ENCODE measurements at places on chromosomes 7 and 10.
A peak's percentile ranks its signal among the peaks of the same experiment; 100 is the strongest.

GRCh38 chr7:19143881-19144574 lies 1.2 kb downstream of the FERD3L start:
- DNase-seq = no peak

DNA sequence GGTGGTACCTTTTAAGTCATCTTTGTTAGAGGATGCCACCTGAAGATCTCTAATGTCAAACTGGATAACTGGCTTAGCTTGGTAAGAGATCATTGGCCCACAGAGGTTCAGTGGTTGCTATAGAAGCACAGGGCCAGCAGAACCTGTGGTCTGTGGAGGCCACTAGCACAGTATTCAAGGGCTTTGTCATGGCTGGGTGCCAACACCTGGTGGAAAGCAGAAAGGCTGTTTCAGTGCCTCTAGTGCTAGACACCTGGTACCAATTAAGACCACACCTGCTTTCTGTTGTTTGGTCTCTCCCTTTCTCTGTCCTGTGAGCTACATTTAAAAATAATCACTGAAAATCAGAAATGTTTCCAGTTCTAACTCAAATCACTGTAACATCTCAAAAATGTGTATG lies 10.0 kb upstream of the PCGF5 start:
- DNase-seq = no peak

DNA sequence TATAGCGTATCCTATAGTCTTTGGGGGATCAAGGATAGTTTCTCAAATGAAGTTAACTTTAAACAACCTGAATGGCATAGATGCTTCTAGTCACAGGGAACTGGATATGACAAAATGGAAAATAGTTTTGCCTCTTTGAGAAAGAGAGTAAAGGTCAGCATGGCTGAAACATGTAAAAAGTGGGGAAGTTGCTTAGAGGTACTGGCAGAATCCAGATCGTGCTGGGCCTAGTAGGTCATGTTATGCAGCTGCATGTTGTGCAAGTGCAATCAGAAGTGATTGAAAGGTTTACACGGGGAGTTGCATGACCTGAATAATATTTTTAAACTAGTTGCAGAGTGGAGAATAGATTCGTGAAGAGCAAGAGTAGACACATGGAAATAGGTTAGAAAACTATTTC lies 201.1 kb upstream of the HDAC9 start:
- no peak for DNase-seq

- DNase-seq = no peak
Measured at GRCh38 chr10:69333205-69333604, 54.9 kb downstream of the HK1 start.

DNA sequence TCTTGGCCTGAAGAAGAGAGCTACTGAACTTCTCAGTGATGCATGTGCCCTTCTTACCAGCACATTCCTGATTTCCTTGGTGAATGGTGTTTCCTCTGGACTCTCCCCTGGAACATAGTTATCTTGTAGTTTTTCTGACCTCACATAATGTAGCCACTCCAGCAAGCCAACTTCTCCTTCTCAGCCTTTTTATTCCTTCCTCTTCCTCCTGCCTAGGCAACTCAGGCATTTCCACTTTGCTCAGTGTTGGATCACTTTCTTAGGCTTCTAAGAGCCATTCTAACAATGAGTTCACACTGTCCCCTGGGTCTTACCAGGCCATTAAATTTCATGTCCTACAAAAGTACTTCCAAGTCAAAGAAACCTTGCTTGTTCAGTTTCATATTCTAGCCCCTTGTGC lies 3.6 kb upstream of the PTTG1IP2 start:
- no peak for DNase-seq

- no peak for DNase-seq
Measured at GRCh38 chr7:96605045-96605716, 104.5 kb downstream of the SEM1 start.

DNA sequence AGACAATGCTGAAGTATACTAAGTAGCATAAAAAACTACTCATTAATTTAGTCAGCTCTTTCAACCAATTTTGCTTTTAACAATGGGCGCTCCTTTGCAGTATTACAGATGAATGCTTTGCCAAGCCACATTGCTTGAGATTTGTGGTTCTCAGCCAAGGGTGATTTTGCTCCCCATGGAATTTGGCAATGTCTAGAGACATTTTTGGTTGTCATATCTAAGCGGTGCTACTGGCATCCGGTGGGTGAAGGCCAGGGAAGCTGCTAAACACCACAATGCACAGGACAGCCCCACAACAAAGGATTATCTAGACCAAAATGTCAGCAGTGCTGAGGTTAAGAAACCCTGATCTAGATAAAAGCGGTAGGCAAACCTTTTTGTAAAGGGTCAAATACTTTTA lies 112.0 kb downstream of the UBE2H start:
- DNase-seq = no peak

DNA sequence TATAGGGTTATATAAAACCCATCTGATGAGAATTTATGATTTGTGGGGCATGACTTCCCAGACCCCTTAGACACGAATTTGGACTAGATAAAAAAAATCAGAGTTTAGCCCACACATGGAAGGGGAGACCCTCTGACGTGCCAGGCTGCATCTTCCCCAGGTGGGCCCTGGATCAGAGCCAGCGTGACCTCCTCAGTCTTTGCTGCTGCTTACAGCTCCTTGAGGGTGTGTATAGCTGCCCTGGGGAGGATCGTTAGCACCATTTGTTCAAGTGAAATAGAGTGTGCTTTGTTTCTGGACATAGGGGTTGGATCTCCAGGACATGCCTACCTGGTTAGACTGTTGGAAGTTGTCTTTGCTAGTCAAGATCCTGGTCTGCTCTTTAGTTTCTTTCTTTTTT lies 54.2 kb downstream of the DOCK1 start:
- DNase-seq = no peak

- DNase-seq = no peak
Measured at GRCh38 chr10:21507150-21507549, 18.3 kb downstream of the SKIDA1 start.

GRCh38 chr10:65194126-65194525 lies 1672.9 kb downstream of the REEP3 start:
- DNase-seq = peak; percentile 65

DNA sequence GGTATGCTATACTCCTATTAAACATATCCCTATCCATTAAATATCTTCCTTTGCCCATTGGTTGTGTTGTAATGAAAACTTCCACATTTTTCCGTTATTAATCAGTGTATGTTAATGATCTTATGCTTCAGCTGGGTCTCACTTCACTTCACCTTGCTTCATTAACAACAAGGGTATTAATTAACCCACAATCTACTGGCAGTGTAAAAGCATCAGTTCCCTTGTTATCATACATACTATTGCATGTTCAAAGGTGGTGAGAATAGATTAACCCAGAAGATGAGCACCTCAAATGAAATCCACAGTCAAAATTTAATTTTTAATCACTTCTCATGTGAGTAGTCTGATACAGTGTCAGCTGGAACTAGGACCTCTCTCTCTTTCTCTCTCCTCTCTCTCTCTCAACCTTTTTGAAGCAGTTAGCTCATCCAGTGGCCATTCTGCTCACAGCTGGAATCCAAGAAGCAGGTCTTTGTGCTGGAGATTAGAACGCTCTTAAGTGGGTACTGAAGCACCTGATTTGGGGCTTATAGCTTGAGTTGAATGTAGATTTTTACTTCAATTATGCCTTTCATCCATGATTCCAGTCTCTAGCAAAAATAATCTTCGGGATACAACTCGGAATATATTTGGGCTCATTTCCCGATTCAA lies 172.3 kb downstream of the RAPGEF5 start:
- DNase-seq = no peak

DNA sequence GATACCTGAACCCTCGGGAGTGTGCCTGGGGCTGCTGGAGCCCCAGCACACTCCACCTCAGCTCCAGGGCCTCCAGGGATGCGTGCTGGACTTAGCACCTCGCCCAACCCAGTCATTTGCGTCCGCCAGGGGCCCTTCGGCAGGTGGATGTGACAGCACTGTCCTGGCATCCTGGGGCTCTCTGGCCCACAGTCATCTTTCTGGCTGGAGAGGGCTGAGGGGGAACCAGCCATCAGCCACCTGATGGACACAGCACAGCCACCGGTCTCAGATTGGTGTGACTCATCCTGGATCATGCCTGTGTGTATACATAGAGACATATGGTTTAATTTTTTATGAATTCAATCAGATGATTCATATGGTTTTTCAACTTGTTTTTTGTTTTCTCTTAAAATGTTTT lies 11.1 kb downstream of the ZNF775 start:
- DNase-seq = no peak

- peak; percentile 15 for DNase-seq
Measured at GRCh38 chr7:54705436-54705835, 53.6 kb downstream of the SEC61G start.

GRCh38 chr7:45162311-45162845 lies 4.8 kb downstream of the RAMP3 start:
- no peak for DNase-seq

DNA sequence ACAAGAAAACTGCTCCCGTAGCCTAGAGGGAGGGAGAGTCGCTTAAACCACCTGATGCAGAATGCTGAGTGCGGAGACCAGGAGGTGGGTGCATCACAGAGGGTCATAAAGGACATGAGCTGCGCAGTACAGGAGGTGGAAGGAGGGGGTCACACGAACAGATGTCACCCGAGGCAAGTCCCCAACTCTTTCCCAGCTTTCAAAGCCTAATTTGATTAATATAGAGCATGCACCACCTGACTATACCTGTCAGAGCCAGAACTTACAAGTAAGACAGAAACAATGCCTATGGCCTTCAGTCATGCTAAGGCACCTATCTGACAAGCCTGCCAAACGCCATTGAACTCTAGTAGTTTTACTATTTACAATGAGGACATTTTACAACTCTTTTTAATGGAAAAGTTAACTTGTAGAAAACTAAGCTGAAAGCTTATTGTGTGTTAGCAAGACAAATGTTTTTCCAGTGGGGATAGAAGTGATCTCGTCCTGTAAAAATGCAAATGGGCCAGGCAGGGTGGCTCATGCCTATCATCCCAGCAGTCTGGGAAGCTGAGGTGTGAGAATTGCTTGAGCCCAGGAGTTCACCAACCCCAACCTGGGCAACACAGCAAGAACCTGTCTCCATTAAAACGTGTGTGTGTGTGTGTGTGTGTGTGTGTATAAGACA lies 1.1 kb upstream of the VOPP1 start:
- no peak for DNase-seq

DNA sequence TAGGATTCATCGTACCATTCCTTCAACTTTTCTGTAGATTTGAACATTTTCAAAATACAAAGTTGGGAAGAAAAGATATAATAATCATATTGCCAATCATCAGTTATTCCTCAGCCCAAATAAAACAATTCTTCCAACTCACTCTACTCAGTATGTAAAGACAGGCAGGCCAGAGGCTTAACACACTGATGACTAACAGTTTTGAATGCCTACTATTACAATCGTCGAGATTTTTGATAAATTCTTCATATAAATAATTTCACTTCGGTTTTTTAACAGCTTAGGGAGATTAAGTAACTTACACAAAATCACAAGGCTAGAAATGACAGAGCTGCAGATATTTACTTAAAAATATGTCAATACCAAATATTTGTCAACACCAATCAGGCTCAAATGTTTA lies 17.6 kb downstream of the CYTH3 start:
- no peak for DNase-seq

DNA sequence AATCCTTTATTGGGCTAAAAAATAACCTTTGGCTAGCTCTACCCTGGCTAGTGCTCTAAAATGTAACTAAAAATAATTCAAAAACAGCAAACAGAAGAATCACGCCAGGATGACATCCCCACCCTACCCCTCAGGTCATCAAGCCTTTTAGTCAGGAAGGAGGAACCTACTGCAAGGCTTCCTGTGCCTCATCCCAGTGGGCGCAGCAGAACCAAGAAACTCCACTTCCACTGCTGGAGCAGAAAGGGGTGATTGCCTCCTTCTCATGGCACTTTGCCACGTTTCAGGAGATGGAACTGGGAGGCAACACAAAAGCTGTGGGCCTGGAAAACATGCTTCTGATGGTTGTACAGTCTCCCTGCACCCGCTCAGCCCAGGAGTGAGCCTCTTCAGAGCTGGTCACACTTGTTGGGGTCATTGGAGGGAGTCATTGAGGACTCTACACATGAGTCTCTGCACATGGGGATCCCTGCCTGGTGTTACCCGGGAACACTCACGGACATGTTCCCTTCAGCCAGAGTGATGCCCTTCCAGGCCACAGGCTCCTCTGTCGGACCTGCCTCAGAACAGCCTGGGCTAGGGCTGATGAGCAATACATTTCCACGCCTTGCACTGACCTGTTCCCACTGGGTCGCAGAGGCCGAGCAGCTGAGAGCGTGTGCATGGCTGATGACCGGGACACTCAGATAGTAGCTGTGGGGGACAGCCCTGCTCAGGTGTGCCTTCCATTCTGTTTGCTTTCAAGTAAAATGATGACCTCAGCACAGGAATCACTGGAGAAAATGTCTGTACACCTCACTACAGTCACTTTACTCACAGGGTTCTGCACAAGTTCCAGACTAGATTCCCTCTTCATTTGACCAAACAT lies 355.3 kb downstream of the FGFR2 start:
- DNase-seq = no peak

GRCh38 chr7:149145031-149145845 lies 2.0 kb upstream of the ZNF398 start:
- DNase-seq = no peak

- DNase-seq = no peak
Measured at GRCh38 chr7:118747473-118747872, 523.0 kb downstream of the ANKRD7 start.

DNA sequence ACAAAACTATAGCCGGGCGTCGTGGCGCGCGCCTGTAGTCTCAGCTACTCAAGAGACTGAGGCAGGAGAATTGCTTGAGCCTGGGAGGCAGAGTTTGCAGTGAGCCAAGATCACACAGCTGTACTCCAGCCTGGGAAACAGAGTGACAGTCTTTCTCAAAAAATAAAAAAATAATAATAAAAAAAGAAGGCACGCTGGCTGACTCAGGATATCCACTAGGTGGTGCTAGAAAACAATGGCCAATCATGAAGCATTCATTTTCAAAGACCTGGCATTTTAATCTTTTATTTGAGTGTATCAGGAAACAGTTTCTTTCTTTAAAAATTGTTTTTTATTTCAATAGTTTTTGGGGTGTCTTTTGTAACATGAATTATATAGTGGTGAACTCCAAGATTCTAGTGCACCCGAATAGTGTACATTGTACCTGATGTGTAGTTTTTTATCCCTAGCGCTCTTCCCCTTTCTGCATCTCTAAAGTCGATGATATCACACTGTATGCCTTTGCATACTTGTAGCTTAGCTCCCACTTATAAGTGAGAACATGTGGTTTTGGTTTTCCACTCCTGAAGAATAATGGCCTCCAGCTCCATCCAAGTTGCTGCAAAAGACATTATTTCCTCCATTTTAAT lies 88.6 kb downstream of the LYZL1 start:
- no peak for DNase-seq

- DNase-seq = no peak
Measured at GRCh38 chr10:124058346-124059003, 34.9 kb downstream of the CHST15 start.

DNA sequence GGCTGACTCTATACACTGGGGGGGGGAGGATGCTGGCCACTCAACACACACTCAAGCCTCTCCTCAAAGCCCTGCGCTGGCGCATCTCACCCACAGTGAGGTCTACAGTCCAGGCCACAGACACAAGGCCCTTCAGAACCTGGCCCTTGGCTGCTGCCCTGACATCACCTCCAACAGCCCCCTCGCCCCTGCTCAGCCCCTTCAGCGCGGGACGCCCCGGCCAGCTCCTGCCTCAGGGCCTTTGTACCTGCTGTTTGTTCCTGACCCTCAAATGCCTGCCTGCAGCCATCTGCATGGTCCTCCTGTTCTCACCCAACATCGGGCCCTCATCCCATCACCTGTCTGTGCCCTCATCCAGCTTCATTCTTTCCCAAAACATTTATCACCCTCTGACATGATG lies 572.6 kb downstream of the DNAJB6 start:
- no peak for DNase-seq

All from HS-5 (cell line).